ENCODE measurements at places on chromosomes 1 and 21. TPM values are rescaled to one million over a fixed set of nuclear protein-coding genes. Genes with fewer than 3 reads are reported as not detected.
A peak's percentile ranks its signal among the peaks of the same experiment; 100 is the strongest.

- no peaks in the 10 kb centered on the region for H3K36me3 ChIP-seq
- no peaks in the 10 kb centered on the region for H3K27me3 ChIP-seq
- peak; percentile 64 for DNase-seq
- no peak overlapping the region for H3K4me3 ChIP-seq
- H3K27ac ChIP-seq, result peak overlapping the region; percentile 90
Measured at GRCh38 chr1:8122477-8123407, 96.6 kb upstream of the ERRFI1 start.

Gene FMO4
- total RNA-seq, result 2.0 TPM

- H3K36me3 ChIP-seq, result no peaks in the 10 kb centered on the region
- H3K27me3 ChIP-seq, result peaks cover 8% of the 10 kb centered on the region
- no peak for DNase-seq
- no peak overlapping the region for H3K4me3 ChIP-seq
- H3K4me1 ChIP-seq, result no peaks in the 10 kb centered on the region
- no peak overlapping the region for H3K27ac ChIP-seq
Measured at GRCh38 chr1:25056536-25056935, 126.5 kb upstream of the RUNX3 start.

Gene KCNQ4
- total RNA-seq, result 7.8 TPM

Gene DPT
- total RNA-seq, result 249 TPM

Gene KIRREL1
- total RNA-seq, result 29.0 TPM

Gene KCNE2
- total RNA-seq, result not detected

DNA sequence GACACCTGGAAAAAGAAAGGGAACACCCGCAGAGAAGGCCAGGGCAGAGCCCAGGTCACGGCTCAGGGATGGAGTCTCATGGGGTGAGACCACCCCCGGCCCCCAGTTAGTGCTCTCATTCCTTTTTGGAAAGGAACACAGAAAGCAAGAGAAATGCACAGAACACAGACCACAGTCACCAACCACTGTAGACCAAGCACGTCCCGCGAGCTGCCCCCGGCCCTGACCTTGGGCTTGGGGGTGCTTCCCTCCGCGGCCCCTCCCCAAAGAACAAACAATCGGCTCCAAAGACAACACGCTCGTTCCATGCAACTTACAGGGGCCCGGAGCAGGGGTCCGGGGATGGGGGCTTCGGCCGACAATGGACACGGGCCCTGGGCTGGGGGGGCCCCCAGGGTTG is 12.8 kb downstream of the CELF3 start:
- H3K27ac ChIP-seq, result no peak overlapping the region
- peaks cover 17% of the 10 kb centered on the region for H3K36me3 ChIP-seq
- H3K27me3 ChIP-seq, result no peaks in the 10 kb centered on the region
- no peak overlapping the region for H3K4me3 ChIP-seq

DNA sequence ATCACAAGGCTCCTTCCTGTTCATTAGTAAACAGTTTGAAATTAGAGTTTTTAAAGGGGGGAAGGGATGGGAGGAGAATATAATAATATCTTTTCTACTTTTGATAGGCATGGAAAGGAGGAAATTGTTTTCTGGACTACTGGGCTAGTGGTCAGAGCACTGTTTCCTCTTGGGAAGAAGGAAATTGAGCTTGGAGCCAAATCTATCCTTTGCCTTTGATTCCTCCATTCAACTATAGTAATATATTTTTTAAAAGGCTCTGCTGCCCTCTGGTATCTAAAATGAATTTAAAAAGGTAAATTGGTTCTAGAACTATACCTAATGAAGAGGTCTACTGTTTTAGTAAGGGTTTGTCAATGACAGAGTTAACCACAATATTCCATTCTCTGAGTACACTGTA is 5.9 kb downstream of the IARS2 start:
- H3K4me3 ChIP-seq, result no peak overlapping the region
- H3K27ac ChIP-seq, result no peak overlapping the region
- no peak for DNase-seq
- peaks cover 10% of the 10 kb centered on the region for H3K4me1 ChIP-seq
- peaks cover 33% of the 10 kb centered on the region for H3K36me3 ChIP-seq
- H3K27me3 ChIP-seq, result no peaks in the 10 kb centered on the region

- no peaks in the 10 kb centered on the region for H3K4me1 ChIP-seq
- no peak overlapping the region for H3K4me3 ChIP-seq
- no peak for DNase-seq
- H3K27ac ChIP-seq, result no peak overlapping the region
Measured at GRCh38 chr1:90133133-90133532, 138.2 kb downstream of the ZNF326 start.

DNA sequence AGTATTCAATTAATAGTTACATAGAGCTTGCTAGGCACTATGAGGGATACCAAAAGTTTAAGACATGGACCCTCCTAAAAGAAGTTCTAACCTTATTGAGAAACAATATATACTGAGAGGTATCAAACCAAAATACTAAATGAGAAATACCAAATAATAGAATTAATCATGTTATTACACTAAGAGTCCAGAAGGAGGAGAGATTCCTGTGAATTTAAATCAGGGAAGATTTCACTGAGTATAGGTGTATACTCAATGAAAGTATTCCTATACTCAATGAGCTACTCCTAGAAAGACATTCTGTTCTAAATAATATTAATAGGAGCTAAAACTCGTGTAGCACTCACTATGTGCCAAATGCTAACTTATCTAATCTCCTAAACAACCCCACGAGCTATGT is 9.4 kb downstream of the CR1L start:
- no peaks in the 10 kb centered on the region for H3K27me3 ChIP-seq
- H3K4me1 ChIP-seq, result no peaks in the 10 kb centered on the region
- no peaks in the 10 kb centered on the region for H3K36me3 ChIP-seq

- peak within 1 kb of the TSS; percentile 77 for H3K4me3 ChIP-seq
- DNase-seq, result no peak
- peaks cover 6% of the 10 kb centered on the region for H3K4me1 ChIP-seq
- H3K27ac ChIP-seq, result peak within 1 kb of the TSS; percentile 57
Measured at GRCh38 chr1:26529655-26530409, at the start of gene RPS6KA1. TSS of gene RPS6KA1 (plus strand) at chr1:26529761. CDS start at chr1:26529921, 160 bp downstream.

Gene PGLYRP3
- total RNA-seq, result not detected

GRCh38 chr1:198232940-198233675 is 76.3 kb downstream of the NEK7 start:
- no peak overlapping the region for H3K4me3 ChIP-seq
- no peak overlapping the region for H3K27ac ChIP-seq
- peaks cover 6% of the 10 kb centered on the region for H3K36me3 ChIP-seq
- H3K4me1 ChIP-seq, result peaks cover 11% of the 10 kb centered on the region
- DNase-seq, result no peak

- no peak overlapping the region for H3K4me3 ChIP-seq
- peaks cover 5% of the 10 kb centered on the region for H3K36me3 ChIP-seq
- H3K4me1 ChIP-seq, result no peaks in the 10 kb centered on the region
- no peaks in the 10 kb centered on the region for H3K27me3 ChIP-seq
- no peak for DNase-seq
- no peak overlapping the region for H3K27ac ChIP-seq
Measured at GRCh38 chr1:23290836-23291565, 53.1 kb downstream of the HNRNPR start.
